Stimulated activated memory B cell treated with anti-CD40 and anti-IgM and Interleukin-4, amounts not matched to agents 10 μg/mL and 1 μg/mL and 100 μg/mL, for 72 hours (primary cell): ENCODE measurements at places on chromosomes 4 and X.

DNA sequence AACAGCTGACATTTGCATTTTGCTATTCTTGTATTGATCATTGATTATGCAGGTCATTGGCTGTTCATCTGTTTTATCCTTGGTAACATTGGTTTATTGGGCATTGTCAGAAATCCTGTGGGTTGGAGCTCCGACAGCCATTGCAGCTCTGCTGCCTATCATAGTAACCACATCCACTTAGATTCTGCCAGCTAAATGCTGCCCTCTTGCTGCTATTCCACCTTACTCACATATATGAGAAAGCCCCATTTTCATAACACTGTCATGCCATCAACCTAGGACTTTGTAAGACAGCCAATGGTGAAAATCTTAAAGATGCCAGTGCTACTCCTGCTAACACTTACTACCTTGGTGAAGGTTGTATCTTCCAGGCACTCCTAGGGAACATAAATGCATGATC lies 187.3 kb upstream of the CXCL13 start:
- ATAC-seq, result no peak

- ATAC-seq, result no peak
These were observed 632.2 kb downstream of the SPOCK3 start for GRCh38 chr4:166602068-166602467.

GRCh38 chrX:150257353-150258175 lies 105.6 kb upstream of the MAMLD1 start:
- ATAC-seq, result no peak

- ATAC-seq, result no peak
These were observed 73.7 kb downstream of the TAF1 start for GRCh38 chrX:71439896-71440295.
